HS-27A (cell line): ENCODE measurements at places on chromosomes 11 and 22.

- DNase-seq: no peak
Measured at GRCh38 chr11:107653076-107653475, 58.8 kb downstream of the SLN start.

DNA sequence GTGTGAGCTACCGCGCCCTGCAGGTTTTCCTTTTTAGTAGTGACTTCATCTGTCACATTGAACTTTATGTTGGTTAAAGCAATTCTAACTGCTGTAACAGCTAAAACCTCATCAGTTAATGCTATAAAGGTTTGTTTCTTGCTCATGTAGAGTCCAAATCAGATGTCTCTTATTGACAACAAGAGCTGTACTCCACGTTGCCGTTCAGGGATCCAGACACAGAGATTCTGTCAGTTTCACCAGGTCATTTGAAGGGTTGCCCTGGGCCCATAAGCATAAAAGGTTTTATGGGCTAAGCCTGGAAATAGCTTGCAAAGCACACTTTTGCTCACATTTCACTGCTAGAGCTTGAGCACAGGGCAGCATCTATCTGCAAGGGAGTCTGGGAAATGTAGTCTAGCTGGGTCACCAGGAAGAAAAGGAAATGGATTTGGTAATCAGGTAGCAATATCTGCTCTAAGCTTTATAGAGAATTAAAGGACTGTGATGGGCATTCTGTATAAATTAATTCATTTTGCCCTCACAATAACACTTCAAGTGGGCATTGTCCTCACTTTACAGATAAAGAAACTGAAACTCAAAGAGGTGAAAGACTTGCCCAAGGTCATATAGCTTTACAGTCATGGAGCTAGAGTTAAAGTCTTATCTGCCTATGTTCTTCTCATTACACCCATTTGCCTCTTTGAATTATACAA is 25.2 kb upstream of the PTPRJ start:
- DNase-seq: no peak

GRCh38 chr11:110855191-110855590 is 143.0 kb upstream of the ARHGAP20 start:
- DNase-seq: no peak

DNA sequence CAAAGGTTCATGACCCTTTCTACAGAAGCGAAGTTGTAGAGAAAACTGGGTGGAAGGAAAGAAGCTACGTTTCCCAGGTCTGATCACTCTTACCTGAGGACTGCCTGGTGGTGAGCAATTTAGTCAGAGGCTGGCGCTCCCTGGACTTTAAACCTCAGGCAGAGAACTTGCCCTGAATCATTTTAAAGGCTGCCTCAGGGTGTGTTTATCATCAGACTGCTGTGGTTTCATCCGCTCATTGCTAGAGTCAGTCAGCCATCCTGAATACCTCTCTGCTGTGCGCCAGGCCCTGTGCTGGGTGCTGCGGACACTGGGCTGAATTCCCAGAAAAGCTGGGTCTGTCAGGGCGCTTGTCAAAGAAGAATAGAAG is 2.7 kb downstream of the DTX4 start:
- DNase-seq: no peak

- DNase-seq: no peak
Measured at GRCh38 chr11:597166-597725, 18.5 kb downstream of the IRF7 start.

DNA sequence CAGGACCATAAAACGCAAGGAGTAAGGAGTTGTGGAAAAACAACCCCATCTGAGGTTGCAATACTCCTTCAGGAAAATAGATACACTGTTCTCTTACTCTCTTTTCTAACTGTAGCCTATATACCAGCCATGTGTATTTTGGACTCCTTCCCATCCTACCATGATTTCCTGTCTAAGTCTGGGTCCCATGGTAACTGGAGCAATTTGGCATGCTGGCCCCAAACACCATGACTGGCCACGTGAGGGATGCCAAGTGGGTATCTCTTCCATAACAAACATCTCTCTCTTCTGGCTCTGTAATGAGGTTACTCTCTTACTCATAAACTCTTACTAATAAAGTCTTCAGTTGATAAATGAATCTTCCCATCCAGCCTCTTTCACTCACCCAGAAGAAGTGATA is 26.5 kb downstream of the ABTB2 start:
- no peak for DNase-seq

DNA sequence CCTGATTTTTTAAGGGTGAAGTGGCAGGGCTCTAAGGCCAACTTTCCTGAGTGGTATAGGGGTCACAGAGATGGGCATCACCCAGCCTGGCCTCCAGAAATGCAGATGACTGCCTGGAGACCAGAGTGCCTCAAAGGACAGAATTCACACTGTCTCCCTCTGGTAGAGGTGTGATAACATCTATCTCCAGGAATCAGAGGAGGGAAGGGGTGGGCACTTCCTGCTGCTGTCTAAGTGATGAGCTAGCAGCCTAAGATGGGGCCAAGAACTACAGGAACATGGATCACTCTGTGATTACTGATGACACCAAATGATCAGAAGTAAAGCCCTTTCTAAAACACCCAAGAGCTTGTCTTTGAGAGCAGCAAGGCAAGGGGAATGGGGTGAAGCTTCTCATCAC is 61.9 kb downstream of the C11orf58 start:
- no peak for DNase-seq
